ENCODE measurements at places on chromosomes 4 and X. TPM values are rescaled to one million over a fixed set of nuclear protein-coding genes. Genes with fewer than 3 reads are reported as not detected.

The ZDHHC15 gene
- 1.9 TPM for total RNA-seq

The SOD3 gene
- total RNA-seq, result 71.8 TPM

The UGT8 gene
- total RNA-seq, result 1.7 TPM

The EDA gene
- total RNA-seq, result 9.9 TPM

The HCFC1 gene
- 51.6 TPM for total RNA-seq

The MAGEA4 gene
- total RNA-seq, result not detected

The FRMD7 gene
- 0.88 TPM for total RNA-seq
